ENCODE measurements at places on chromosomes 16 and 17. TPM values are rescaled to one million over a fixed set of nuclear protein-coding genes. Genes with fewer than 3 reads are reported as not detected.

TM4SF5 gene
- 503 TPM for polyA plus RNA-seq

FZD2 gene
- not detected for polyA plus RNA-seq

KRT38 gene
- not detected for polyA plus RNA-seq

KRT24 gene
- polyA plus RNA-seq: not detected

Data from small intestine (tissue), 16 donors.